Renal cortex interstitium (tissue), 15 donors: ENCODE measurements at places on chromosomes 1 and 21. TPM values are rescaled to one million over a fixed set of nuclear protein-coding genes. Genes with fewer than 3 reads are reported as not detected.

DNA sequence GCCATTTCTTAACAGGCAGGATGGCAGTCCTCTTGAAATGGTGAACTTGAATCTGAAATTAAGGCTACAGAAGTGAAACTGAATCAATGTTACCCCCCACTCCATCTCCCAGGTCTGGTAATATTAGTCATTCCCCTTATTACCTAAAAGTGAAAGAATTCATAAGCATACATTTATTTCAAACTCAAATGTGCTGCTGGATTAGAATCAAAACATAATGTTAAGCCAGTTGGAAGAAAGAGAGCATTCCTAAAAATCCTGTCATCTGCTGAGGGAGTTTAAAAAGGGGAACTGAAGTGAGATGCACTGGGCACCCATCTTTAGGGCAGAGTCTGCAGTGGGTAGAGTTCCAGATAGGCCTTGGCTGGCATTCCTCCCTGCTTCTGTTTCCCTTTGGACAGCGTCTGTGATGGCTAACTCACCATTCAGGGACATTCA, 17.4 kb downstream of the KIAA0319L start:
- DNase-seq: no peak

- no peak for DNase-seq
Measured at GRCh38 chr1:166062421-166063070, 104.3 kb downstream of the FAM78B start.

GRCh38 chr1:94806441-94806871, 13.7 kb upstream of the SLC44A3 start:
- no peak for DNase-seq

DNA sequence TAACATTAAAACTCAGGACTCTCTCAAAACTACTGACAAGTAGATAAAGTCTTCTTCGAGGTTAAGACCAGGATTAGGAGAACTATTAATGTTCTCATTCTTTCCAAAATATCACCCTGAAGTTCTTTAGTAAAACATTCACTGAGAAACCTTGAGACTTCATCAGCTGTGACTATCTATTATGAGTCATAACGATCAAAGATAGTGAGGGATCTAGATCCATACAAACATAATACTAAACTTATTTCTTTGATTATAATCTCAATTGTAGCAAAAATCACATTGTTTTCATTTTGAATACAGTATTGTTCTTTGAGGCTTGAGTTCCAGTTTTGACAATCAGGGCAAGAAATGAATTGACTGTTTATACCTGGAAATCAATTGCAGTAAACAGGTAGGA, 11.1 kb downstream of the PYHIN1 start:
- DNase-seq: no peak

DNA sequence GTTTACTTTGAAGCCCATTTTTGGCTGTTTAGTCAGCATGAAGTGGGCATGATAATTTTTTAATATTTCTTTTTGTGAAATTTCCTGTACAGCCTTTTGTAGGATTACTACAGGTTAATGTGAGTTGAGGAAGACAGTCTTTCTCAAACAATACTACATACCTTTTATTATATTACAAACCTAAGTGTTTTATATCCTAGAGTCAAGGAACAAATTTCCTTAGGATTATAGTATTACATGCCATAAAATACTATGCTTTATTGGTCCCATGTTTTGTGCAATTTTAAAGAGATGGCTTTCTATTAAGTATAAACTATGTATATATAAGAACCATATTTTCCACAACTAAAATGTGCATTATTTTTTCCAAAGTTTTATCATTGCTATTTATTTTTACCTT, 9.2 kb upstream of the CHAF1B start:
- DNase-seq: no peak

DNA sequence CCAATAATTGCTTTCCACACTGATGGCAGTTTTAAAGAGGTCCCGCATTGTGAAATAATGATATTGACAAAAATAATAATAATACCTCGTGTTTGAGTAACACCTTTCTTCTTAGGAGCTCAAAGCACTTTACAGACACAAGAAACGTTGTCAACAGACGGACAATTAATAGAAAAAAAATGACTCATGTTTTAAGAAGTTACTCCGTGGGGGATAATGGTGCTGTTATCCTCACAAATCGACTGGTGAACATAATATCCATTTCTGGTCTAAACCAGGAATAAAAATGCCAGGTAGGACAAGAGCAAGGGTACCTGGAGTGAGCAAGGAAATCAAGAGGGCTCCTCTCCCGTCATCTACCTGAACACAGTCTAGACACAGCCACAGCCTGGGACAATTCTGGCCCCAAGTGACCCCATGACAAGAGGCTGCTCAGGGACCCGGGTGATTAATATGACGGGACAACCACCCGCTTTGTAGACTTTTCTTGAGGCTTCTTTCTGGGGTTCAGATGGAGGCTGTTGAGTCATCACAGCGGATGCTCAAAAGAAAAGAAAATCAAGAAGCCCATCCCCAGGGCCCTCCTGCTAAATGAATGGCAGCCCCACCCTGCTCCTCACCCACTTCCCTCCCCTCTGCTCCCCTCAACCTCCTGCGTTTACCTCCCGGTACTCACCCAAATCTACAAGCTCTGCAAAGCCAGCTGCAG, 146.2 kb upstream of the IRF2BP2 start:
- DNase-seq: no peak

- no peak for DNase-seq
Measured at GRCh38 chr1:210257698-210258529, 25.3 kb downstream of the SERTAD4 start.

- DNase-seq: no peak
Measured at GRCh38 chr1:40276122-40276521, 18.1 kb downstream of the ZMPSTE24 start.

DNA sequence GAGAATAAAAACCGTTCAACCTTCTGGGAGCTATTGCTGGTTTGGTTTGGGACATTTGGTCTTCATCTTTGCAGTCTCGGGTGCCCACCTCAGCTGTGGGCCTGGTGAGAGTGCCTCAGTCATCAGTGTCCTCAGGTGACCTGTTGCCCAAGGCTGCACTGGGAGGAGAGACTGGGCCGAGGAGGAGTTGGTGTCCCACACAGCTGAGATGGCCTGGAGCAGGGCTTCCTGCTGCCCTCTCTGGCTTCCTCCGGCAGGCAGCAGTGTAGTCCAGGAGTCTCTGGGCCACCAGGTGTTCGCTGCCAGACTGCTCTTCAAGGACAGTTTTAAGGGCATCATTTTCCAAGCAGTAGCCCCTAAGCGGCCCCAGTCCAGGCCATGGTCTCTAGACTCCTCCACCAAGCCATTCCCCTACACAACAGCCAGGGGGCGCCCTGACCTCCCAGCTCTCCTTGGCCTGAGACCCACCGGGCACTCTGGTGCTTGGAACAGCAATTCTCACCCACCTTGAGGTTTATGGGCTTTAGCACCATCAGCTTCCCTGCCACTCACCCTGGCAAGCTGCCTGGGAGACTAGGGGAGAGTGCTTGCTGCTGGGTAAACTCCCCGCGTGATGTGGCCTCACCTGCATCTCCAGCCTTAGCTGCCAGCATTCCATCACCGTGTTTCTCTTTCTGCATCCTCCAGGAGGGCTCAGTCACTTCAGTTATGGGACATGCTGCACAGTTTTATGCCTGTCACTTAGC, 9.1 kb upstream of the SYTL1 start:
- DNase-seq: no peak

DNA sequence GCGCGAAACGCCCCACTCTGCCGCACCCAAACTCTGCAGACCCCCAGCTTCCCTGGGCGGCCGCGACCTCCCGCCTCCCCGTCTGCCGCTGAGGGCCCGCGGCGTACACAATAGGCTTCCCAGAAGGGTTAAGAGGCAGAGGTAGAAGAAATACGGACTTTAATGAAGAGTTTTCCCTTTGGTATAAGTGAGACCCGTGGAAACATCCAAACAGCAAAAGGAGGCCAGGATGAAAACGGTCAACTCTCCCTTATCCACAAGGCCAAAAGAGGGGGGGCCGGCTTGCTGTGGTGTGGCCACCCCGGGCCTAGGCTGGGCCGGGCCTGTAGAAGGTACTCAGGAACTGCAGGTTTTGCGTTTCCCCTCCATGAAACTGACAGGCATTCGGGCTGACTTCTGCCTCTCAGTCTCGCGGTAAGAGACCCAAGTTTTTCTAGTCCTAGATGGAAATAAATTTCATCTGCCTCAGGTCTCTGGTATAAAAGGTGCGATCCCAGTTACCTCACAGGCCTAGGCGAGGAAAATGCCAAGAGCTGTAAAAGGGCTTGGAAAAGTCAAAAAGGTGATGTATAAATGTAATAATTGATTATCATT, 671 bp upstream of the PYGO2 start:
- no peak for DNase-seq

- no peak for DNase-seq
Measured at GRCh38 chr1:78553859-78554258, 63.1 kb downstream of the PTGFR start.

GRCh38 chr1:106676021-106676420, 380.5 kb upstream of the PRMT6 start:
- DNase-seq: no peak

- no peak for DNase-seq
Measured at GRCh38 chr1:68231627-68232288, 565 bp downstream of the WLS start.

- DNase-seq: no peak
Measured at GRCh38 chr1:240417317-240417716, 194.6 kb downstream of the GREM2 start.

The NME7 gene
- 124 TPM for polyA plus RNA-seq

The CA6 gene
- polyA plus RNA-seq: 0.17 TPM

The UMODL1 gene
- polyA plus RNA-seq: 0.17 TPM

The PRCC gene
- 111 TPM for polyA plus RNA-seq
